ENCODE measurements at places on chromosomes 13 and 19.
A peak's percentile ranks its signal among the peaks of the same experiment; 100 is the strongest.

GRCh38 chr13:112859128-112859816 lies 109.7 kb upstream of the MCF2L start:
- DNase-seq: no peak

DNA sequence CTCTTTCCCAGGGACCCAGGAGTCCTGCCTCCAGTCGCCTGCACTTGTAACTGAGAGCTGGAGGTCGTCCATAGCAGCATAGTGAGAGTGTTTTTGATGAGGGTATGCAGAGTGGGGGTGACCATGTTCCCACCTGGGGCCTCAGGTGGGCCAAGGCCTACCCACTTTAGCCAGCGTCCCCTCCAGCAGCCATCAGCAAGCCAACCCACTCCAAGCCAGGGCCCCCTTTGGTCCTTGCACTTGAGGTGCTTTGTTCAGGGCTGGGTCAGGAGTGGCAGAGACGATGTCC lies 11.9 kb upstream of the SMG9 start:
- no peak for DNase-seq

DNA sequence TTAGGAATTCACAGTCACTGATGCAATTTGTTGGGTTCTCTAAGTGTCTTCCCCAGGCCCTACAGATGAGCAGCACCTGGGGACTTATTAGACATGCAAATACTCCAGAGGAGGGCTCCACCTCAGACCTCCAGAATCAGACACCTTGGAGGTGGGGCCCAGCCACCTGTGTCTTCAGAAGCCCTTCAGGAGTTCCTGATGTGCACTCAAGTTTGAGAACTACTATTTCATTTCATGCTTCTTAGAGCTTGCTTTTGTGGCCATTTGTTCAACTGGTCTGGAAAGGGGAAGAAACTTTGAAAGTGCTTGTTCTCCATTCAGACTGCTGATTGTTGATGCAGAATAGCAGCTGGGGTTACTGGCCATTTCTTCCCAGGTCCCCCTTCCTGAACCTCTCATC lies 472.0 kb downstream of the COG6 start:
- DNase-seq: no peak

GRCh38 chr19:10501971-10502523 lies 1.1 kb downstream of the KEAP1 start:
- DNase-seq: peak; percentile 52

GRCh38 chr13:28033894-28034655 lies 45.6 kb upstream of the URAD start:
- no peak for DNase-seq

GRCh38 chr19:11482384-11483050 lies 1.7 kb upstream of the ELAVL3 start:
- peak; percentile 77 for DNase-seq

DNA sequence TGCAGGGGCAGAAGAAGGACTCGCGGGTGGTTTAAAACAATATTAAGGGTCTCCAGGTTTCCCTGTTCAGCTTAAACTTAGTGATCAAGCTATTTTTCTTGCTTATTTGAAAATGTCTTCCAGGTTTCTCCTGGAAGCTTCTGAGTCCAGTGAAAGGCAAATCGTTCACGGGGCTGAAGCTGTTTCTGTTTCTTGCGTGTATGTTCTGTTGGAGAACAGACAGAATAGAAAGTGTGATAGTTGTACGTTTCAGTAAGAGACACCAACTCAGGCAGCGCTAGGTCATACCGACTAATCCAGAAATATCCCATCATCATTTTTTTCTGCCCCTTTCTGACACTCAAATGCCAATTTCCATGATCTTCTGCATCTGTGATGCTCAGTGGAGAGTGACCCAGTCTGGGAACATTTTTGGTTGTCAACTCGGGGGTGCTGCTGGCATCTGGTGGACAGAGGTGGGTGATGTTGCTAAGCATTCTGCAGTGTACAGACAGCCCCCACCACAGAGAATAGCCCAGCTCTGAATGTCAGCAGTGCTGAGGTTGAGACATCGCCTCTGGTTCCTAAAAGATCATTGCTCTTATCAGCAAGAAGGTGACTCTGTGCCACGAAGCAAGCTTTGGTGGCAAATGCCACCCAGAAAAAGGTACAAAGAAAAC lies 4.3 kb downstream of the KLF2 start:
- DNase-seq: peak; percentile 54

GRCh38 chr19:47377801-47378200 lies 28.7 kb downstream of the DHX34 start:
- DNase-seq: no peak

Data from activated CD8-positive, alpha-beta memory T cell treated with anti-CD3 and anti-CD28 coated beads, Interleukin-2, amount 50 U/mL, for 4 hours (primary cell).